Stimulated activated CD8-positive, alpha-beta memory T cell treated with anti-CD3 and anti-CD28 coated beads, Interleukin-12 subunit alpha, Interleukin-12 subunit beta, amount 100 ng/mL, for 4 hours (primary cell): ENCODE measurements at places on chromosomes 11 and 22.

GRCh38 chr11:104907521-104908185 is 9.4 kb upstream of the CASP12 start:
- DNase-seq = no peak

DNA sequence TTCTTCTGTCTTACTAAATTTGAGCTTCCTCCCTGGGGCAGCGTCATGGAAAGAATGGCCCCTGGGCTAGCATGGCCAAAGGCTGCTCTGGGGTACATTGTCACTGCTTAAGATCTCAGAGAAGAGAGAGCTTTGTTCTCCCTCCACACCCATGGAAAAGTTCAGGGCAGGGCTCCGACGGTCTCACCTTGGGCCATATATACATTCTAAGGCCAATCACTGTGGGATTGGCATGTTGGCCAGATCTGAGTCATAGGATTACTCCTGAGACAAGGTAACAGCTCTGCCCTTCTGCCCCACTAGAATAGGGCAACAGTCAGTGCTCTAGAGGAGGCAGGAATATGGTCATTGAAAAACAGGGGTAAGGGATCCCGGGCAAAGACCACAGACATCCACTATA is 56.2 kb downstream of the BUD13 start:
- DNase-seq = no peak

- DNase-seq = no peak
These were observed 172.9 kb upstream of the DDI1 start for GRCh38 chr11:103863497-103863896.

GRCh38 chr11:124415356-124415923 is 9.2 kb downstream of the OR8B4 start:
- no peak for DNase-seq

DNA sequence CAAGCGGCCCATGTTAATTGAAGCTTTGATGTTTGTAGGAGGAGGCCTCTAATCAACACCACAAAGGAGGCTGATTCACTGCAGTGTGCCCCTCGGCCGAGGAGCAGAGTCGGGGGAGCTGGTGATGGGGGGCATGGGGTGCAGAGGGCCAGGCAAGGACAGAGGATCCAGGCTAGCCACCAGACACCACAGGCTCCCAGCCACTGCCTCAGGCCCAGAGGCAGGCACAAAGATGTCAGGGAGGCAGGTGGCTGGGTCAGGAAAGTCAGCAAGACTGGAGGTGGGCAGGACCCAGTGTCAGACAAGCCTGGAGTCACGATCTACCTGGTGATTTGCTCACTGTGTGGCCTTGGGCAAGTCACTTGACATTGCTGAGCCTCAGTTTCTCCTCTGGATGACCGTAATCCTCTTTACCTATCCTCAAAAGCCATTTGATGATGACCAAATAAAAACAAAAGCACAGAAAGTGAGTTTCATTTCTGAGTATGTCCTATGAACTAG is 121.0 kb downstream of the BUD13 start:
- DNase-seq = no peak

- no peak for DNase-seq
These were observed 75.0 kb downstream of the PPP2R1B start for GRCh38 chr11:111691176-111691575.

DNA sequence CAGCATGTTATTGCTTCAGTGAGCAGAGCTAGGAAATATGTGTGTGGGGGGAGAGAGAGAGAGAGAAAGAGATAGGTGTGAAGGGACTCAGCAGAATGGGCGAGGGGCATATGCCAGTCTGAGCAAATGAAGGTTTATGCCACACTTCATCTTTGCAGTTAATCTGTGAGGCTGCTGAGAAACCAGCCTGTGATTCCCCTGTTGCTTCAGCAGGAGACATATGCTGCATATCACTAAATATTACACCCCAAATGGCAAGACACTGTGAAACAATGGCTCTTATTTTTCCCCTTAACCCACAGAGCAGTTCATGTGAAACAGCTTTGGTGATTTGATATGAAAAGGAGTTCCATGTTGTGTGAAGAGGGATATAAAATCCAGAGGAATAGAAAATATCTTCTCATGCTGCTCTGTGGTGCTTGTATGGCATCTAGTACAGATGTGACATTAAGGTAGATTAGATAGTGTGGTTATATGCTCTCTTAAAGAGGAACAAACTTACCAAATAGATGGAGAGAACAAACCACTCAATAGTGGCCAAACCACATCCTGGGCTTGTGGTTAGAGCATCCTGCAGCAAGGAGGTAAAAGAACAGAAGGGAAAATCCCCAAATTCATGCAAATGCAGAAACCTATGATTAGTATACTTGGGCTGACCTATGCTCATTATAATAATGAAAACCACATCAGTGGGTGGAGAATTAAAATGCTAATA is 864.2 kb downstream of the FAM181B start:
- DNase-seq = peak; percentile 44

GRCh38 chr22:37115032-37115431 is 5.5 kb upstream of the TMPRSS6 start:
- DNase-seq = no peak
